Stimulated activated CD4-positive, alpha-beta T cell treated with anti-CD3 and anti-CD28 coated beads, Interleukin-1b, Interleukin-23, amount 100 ng/mL, for 1 hour (primary cell): ENCODE measurements at places on chromosomes 7 and 10.

- no peak for DNase-seq
Measured at GRCh38 chr7:64602518-64602917, 39.6 kb upstream of the ZNF680 start.

DNA sequence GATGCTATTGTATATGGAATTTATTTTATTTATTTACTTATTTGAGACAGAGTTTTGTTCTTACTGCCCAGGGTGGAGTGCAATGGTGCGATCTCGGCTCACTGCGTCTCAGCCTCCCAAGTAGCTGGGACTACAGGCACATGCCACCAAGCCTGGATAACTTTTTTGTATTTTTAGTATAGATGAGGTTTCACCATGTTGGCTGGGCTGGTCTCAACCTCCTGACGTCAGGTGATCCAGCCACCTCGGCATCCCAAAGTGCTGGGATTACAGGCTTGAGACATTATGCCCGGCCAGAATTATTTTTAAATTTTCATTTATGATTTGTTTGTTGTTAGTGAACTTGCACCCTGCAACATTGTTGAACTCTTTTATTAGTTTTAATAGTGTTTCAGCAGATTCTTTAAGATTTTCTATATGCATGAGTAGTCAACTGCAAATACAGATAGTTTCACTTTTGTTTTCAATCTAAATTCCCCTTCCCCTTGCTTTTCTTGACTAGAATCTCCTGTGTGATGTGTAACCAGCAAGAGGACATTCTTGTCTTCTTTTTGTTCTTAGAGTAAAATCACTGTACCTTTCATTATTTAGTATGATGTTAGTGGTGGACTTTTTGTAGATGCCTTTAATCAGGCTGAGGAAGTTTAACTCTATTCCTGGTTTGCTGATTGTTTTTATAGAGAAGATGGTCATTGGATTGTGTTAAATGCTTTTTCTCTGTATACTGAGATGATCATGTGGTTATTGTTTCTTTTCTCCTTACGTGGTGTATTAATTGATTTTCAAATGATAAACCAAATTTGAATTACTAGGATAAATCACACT lies 27.8 kb downstream of the ZNF33A start:
- no peak for DNase-seq

DNA sequence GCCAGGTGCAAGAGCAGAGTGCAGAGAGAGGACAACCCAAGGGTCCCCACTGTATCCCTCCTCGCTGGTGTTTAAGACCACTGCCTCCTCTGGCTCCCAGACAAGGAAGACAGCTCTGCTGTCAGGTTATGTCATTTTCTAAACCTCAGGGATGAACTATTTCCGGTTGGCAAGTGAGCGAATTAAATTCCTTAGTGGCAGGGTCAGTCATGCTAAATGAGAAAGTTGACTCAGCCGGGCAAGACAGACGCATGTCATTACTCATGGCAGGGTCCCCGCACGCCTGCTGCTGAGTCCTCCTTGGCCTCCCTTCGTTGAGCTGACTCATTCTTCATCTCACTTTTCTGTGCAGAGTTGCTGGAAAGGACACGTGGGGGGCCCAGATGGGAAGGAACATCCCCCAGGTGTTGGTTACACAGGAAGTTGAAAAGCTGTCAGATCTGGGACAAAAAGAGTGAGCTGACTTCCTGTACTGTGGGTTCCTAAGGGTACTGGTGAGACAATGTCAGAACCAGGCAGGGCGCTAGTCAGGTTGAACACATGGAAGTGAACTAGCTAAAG lies 47.1 kb upstream of the UCN3 start:
- DNase-seq: peak; percentile 48

DNA sequence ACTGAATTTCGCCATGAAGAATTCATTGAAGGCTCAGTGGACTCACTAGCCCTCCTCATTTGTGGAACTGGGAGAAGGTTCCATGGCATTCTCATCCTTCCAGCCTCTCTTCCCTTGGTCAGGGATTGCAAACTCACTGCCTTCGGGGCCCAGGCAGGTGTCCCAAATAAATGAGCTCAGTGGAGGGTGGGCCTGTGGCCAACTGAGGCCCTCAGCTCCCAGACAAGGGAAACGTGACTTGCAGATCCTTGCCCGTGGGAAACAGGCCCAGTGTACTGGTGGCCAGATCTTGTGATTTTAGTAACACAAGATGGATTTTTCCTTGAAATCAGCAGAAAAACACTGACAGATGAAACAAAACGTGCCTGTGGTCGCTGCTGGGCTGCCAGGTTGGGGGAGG lies 168.7 kb upstream of the CTBP2 start:
- no peak for DNase-seq

GRCh38 chr10:70779511-70780369 lies 5.4 kb downstream of the TBATA start:
- DNase-seq: no peak

DNA sequence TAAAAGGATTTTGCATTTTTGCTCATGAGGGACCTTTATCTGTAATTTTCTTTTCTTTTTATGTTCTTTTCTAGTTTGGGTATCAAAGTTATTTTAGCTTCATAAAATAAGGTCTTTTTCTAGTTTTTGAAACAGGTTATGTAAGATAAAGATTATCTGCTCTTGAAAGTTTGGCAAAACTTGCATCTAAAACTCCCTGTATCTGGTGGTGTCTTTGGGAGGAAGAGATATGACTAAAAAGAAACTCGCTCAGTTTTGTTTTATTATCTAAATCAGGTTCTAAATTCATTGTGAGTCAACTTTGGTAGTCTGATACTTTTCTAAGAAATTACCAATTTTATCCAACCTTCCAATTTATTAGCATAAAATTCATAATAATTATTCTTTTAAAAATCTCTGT lies 55.1 kb downstream of the VCL start:
- DNase-seq: no peak

DNA sequence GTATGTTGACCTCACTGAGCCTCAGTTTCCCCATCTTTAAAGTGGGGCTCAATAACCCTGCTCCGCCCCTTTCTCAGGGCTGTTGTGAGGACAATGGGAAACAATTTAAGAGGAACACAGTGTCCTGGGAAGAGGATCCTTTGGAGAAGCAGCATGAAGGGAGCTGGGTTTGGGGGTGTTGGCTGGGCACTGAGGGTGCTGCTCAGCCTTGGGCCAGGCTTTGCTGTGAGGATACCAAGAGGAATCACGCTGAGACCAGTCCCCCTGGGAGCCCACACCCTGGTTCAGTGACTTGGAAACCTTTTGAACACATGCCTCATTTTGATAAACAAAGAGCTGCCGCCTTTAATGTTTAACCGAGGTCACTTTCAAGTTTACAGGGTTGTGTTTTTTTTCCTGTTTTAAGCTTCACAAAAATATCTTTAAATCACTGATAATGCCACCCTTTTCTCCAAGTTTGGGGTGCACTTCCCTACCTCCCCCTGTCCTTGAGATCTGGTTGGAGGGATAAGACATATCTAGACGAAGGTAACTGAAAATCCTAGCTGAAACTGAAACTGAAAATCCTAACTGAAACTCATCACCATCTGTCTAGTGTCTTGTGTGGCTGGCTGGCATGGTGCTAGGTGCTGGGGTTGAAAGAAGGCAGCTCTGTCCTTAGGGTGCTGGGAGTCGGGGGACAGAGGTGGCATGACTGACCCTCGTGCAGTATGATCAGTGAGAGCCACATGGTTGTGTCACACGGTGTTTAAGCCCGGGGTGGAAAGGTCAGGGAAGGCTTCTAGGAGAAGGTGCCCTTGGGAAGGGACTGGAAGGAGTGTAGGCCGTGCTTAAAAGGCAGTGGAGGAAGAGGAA lies 27.7 kb downstream of the ZNF775 start:
- no peak for DNase-seq

- no peak for DNase-seq
Measured at GRCh38 chr7:33562996-33563395, 342.3 kb upstream of the BMPER start.

GRCh38 chr7:149853157-149853556 lies 15.0 kb downstream of the ZNF862 start:
- DNase-seq: no peak

- no peak for DNase-seq
Measured at GRCh38 chr10:12394241-12395033, 45.1 kb downstream of the CAMK1D start.

DNA sequence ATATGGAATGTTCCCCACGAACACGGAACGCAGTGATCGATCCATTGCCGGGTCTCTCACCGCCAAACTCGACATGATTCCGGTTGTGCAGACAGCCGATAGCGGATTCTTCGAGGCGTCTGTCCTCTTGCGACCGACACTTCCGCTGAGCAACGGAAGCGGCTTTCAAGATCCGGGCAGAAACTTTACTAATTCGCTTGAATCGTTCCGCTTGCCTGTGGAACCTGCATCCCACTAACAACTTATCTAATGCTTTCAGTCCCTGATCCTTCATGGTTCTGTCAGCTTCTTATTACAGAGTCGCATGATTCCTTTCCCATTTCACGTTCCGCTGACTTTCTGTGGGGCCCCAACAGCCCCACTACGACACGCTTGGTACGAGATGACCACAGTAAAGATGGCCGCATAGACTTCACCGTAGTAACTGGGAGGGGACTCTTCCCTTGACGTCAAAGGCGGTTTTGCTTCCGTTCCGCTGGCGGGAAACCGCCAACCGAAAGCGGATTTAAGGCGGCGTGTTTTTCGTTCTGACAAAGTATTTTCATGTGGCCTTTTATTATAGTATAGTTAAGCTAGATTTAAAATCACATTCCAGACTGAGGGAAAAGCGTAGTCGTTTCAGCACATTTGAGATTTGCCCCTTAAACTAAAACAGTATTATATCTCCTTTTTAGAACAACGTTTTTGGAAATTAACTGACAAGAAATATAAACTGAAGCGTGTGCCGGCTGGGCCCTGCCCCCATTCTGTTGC lies at the start of gene CSTF2T:
Gene CSTF2T, minus strand, starts transcription at position 121 of the 753 bp plus-strand sequence. Its CDS starts 46 bp downstream, at position 75.
- peak; percentile 72 for DNase-seq

GRCh38 chr10:124119946-124120345 lies 26.5 kb upstream of the CHST15 start:
- DNase-seq: no peak

GRCh38 chr10:14356921-14357320 lies 26.2 kb upstream of the FRMD4A start:
- DNase-seq: no peak

DNA sequence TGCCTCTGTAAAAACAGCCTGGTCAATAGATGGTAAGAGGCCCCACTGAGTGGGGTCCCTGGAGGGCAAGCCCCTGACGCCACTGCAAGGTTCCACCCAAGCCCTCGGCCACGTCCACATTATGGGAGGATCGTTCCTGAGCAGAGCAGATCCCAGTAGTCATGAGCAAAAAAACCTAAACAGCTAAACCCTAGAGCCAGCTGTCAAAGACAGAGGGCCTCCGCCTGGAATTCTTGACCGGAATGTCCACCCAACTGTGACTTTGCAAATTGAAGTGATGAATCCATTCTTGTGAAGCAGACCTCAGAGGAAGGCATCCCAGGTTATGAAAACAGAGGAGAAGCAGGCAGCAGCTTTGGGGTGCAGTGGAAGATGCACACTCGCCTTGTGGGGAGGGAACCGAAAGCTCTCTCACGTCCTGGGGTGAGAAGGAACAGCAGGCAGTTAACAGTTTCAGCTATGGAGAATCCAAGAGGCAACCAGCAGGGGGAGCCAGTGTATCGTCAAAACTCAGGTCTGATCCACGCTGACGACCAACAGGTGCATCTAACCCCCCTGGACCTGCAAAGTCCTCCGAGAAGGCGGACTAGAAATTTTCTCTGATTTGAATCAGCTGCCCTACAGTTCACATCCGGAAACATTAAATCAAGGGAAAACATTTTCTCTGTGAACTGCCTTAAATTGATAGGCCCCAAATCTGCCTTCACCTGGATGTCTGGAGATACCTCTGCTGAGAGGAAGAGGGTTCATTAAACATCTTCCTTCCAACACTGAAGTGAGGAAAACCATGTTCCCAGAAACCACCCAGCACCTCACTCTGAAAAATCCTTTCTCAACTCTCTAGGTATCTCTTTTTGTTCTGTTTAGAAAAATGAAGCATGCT lies 139.1 kb upstream of the PFKP start:
- DNase-seq: peak; percentile 52

GRCh38 chr7:138459413-138460175 lies 465 bp upstream of the TRIM24 start:
- peak; percentile 95 for DNase-seq

DNA sequence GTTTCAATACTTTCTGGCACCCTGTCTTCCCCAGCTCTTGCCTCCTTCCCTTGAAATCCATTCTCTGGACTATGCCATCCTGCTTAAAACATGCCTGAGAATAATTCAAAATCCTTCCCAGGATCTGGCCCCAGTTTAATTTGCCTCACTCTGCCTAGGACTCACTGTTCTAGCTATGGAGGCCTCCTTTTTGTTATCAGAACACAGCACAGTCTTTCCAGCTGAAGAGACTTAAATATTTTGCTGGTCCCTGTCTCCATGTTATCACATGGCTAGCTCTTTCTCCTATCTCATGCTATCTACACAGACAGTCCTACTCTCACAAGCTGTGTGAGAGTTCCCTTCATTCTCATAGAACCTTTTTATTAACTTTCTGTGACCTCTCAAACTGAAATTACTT lies 194.8 kb downstream of the RNLS start:
- DNase-seq: no peak

DNA sequence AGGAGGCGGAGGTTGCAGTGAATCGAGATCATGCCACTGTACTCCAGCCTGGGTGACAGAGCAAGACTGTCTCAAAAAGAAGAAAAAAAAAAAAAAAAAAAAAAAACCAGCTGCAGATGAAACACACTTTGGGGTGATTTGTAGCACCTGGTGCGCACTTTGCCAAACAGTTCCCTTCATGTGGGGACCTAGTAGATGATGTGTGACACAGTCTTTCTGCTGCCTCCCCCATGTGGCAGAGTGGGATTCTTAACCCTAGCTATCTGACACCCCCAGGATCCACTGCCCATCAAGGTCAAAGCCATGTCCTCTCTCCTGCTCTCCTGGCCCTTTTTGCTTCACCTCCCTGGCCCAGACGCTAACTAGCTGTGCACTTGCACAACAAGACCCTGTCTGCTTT lies 52.1 kb upstream of the PDZD8 start:
- DNase-seq: no peak

GRCh38 chr7:116924741-116925140 lies 28.6 kb upstream of the ST7 start:
- DNase-seq: no peak

GRCh38 chr10:81865581-81865980 lies 9.4 kb upstream of the NRG3 start:
- DNase-seq: no peak

DNA sequence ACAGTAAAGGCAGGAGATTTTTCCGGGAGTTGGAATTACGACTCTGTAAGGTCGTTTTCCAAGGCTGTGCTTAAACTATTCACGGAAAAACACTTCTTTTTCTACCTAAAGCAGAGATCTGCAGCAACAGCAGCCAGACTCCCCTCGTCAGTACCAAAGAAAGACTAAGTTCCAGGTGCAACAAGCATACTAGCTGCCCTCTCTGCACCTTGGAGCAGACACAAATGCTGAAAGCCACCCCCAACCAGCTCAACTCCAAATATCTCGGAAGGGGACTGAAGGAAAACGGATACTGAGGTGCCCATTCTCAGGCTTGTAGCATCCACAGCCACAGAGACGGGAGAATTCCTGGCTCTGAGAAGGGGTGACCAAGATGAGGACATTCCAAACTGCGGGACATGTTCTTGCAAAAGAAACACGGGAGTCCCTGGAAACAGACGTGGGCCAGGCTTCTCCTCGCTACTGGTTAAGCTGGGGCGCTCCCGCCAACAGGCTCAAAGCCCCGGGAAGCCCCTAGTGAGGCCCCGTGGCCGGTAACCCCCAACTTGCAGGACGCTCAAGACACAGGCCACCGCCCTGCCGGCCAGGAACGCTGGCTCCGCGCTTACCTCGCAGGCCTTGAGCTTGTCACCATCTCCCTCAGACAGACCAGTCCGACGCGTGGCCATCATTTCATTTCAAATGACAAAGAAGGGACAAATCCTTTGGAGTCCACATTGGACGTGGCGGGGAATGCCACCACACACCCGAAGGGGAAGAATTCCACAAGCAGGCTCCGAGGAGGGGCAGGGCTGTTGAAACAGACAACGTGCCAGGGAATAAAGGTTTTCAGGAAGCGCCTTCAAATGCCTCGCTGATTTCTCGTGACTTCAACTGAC lies 2.2 kb downstream of the ARHGAP21 start:
- no peak for DNase-seq
